ENCODE measurements at places on chromosomes 4 and X.

DNA sequence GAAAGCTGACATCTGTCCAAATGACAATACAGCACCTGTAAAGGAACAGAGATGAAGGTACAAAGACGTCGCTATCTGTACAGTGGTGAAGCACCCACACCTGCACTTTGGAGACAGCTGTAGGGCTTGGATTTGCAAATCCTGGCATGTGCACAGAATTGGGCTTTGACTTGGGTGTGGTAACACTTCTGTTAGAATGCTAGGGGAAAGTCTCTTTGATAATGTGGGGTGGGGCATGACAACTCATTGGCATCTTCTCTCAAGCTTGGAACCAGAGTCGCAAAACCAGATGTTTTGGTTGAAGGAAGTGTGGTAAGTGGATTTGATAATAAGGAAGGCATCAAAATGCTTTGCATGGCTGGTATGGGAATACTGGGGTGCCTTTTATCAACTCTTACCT lies 55.5 kb downstream of the VCX3B start:
- DNase-seq = no peak

DNA sequence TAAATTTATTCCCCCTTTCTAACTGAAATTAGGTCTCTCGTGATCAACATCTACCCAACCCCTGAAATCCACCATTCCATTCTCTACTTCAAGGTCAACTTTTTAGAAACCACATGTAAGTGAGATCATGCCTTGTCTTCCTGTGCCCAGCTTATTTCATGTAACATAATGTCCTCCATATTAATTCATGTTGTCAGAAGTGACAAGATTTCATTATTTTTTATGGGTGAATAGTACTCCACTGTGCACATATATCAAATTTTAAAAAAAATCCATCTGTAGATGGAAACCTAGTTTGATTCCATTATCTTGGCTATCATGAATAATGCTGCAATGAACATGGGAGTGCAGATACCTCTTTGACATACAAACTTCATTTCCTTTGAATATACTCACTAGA lies 1.5 kb downstream of the PPID start:
- DNase-seq = no peak

DNA sequence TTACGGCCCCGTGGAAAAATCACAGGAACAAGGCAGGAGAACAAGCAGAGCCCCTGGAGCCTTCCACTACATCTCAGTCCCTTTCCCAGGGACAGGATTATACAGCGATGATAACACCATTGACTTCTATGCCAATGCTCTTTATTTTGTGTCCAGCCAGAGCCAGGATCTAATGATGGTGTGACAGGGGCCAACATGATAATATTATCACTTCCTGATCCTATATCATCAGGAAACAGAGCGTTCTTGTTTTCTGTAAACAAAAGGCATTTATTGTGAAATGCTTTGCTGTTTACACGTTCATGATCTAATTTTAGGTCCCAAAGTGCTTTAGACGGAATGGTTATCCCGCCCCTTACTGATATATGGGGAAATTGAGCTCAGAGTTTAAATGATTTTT lies 12.8 kb downstream of the TMPRSS11E start:
- no peak for DNase-seq

GRCh38 chr4:15035159-15035558 lies 32.9 kb downstream of the CPEB2 start:
- DNase-seq = no peak

GRCh38 chr4:23819041-23819511 lies 70.8 kb downstream of the PPARGC1A start:
- no peak for DNase-seq

- DNase-seq = no peak
Observed at GRCh38 chr4:24862073-24862751, 50.6 kb downstream of the CCDC149 start.

DNA sequence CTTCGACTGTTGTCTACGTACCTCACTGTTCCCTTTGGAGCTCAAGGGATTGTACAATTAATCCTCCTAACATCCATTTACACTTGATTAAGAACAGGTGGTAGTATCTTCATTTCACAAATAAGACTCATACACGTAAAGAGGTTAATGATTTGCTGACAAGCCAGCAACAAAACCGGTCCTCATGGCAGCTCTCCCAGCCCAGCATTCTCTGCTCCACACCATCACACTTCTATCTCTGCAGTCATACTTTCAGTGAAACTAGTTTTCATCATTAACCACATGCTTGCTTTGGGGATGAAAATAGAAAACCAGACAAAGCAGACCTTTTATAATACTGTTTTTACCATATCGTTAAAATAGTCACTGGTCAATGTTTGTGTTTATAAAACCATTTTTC lies 28.7 kb upstream of the CASK start:
- no peak for DNase-seq

DNA sequence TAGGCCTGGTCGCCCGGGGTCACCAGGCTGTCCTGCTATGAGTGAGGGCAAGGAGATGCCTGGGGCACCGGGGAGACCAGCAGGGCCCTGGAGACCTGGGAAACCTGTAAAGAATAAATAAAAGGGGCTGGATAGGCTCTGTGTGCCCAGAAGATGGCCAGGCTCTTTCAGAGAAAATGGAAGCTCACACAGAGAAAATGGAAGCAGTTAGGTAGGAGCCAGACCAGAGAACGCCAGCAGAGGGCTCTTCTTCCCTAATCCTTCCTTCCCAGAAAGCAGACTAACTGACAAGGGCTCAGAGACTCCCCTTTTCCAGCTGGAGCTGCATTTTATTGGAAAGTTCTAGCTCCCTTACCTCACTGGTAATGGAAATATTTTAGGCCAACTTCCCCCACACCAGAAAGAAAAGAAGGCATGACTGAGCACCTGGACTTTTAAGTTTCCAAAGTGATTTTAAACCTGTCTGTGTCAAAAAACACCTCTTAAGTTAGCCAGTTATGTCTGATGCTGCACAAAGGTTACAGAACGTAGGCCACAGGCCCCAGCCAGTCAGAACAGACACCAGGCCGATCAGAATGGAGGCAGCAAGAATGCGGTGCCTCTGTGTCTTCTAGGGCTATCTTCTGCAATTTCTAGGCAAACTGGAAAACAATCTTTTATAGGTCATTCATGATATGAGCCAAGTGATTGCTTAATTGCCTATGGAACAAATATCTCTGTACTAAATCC lies 74.0 kb downstream of the ATG4A start:
- DNase-seq = no peak

DNA sequence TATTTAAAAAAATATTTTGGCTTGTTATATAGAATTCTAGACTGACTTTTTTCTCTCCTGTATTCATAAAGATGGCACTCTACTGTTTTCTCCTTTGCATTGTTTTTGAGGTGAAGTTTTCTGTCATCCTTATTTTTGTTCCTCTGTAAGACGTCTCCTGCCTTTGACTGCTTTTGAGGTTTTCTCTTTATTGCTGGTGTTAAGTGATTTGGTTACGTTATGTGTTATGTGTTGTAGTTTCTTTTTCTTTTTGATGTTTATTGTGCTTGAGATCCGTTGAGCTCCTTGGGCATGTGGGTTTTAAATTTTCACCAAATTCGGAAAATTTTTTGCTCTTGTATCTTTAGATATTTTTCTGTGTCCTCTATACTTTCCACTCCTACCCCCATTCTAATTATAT lies 50.0 kb downstream of the KDM6A start:
- DNase-seq = no peak
